ENCODE measurements at places on chromosomes 2 and 18.

DNA sequence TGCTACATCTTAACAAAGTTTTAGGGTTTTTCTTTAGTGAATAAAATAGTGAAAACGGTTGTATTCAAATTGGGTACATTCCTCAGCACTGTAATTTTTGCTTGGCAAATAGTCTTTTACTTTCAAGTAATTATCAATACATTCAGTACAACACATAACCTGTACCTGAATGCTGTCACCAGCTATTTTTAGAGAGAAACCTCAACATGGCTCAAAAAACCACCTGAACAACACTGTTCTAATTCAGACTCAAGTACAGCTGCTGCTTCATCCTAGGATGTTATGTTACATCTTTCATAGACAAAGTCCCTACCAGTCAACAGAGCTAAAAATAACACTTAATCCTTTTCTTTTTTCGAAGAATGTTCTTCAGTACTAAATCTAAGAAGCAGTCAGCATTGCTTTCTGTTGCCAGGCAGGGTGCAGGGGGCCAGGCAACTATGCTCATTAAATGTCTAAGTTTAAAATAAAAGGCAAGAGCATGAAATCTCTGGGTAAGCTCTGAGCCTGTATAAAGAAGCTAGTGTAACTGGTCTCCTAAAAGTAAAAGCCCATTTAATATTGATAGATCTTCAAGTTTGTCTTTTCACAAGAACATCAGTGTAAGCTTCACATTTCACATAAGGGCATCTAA lies 20.5 kb downstream of the PDIA6 start:
- DNase-seq: no peak

GRCh38 chr2:120989512-120990441 lies 254.1 kb downstream of the GLI2 start:
- DNase-seq: no peak

GRCh38 chr2:78546843-78547242 lies 478.7 kb upstream of the REG3G start:
- no peak for DNase-seq

DNA sequence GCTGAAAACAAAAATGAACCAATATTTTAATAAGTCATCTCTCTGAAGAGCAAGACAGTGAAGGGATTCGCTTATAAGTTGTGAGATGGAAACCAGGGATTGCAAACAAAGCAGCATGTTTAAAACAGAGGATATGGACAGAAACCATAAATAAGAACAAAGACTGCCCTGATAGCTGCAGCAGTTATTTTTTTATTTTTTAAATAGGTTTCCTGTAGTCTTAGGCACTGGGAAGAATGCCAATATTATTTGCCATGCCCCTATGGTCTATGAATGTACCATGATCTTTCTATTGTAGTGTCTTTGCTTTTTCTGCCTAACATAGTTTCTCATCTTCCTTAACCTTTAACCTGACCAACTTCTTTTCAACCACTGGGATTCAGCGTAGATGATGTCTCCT lies 1334.0 kb upstream of the NRXN1 start:
- DNase-seq: no peak

DNA sequence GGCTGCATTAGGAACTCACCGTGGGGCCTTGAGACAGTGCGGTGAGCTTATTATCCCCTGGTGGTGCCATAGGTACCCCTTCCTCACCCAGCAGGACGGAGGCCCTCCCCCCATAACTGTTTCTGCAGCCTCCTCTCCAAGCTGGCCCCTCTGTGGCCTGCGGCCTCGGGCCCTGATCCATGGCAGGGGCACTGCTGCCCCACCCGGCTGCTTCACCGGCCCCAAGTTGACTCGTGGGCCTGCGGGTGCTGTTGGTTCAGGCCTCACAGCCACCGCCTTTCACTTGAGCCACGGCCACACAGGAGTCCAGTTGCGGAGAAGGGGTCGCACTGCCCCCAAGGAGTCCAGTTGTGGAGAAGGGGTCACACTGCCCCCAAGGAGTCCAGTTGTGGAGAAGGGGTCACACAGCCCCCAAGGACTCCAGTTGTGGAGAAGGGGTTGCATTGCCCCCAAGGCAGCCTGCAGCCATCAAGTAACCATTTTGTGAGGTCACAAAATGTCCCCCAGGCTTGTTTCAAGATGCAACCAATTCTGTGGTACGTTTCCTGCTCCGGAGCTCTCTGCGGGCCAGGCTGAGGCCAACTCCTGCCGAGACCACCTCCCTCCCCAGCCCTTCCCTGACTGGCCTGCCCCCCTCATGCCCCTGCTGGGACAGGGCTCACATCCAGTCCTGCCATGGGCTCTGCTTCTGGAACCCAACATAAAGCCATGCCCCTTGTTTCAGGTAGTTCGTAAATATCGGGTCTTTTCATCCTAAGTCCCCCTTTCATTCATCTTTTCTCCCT lies 4.6 kb downstream of the LRRFIP1 start:
- DNase-seq: no peak

DNA sequence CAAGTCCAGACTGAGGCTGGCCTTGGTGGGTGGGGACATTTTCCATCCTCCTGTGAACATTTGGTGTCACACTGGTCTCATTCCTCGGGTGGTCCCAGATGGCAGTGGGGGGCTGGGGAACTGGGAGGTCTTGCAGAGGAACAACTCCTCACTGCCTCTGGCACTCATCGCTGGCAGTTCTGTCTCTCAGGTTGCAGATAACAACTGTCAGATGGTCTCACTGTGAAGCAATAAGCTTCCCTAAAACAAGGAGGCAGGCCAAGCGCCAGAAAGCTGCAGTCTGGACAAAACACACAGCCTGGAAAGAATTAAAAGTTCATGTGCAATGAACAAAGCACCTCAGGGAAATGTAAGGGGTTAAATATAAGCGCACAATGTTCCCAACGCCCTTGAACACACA lies 78.1 kb downstream of the IRS1 start:
- no peak for DNase-seq

- no peak for DNase-seq
Observed at GRCh38 chr2:120992791-120993555, 257.3 kb downstream of the GLI2 start.

DNA sequence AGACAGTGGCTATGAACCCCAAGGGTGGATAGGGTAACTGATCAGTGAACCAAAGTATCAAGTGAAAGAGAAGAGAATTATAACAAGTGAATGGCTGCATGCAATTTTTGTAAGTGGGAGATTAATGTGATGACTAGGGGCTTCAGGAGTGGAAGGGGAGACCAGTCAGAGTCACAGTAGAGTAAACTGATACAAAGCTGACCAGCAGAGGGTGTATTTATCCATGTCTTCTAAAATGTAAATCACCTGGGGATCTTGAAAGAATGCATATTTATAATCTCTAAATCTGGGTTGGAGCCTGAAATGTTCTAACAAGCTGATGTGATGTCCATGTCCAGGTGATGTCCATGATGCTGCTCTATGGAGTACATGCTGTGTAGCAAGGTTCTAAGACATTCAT lies 1351.3 kb upstream of the CHAC2 start:
- no peak for DNase-seq

DNA sequence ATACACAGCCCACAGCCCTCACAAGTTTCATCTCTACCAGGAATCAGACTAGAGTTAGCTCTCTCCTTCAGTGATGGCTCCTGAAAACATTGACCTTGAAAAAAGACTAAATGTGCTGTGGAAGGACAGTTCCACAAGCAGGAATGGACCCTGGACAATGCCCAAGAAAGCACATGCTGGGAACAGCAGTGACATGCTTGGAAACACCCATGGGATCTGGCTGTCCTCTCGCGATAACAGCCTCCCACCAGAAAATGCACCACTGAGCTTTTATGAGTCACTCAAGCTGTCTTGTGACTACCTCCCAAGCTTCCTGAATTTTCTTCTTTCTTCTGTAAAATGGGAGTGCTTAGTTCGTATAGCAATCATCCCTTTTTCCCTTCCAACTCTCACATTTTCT lies 269.2 kb downstream of the LRATD1 start:
- DNase-seq: no peak

DNA sequence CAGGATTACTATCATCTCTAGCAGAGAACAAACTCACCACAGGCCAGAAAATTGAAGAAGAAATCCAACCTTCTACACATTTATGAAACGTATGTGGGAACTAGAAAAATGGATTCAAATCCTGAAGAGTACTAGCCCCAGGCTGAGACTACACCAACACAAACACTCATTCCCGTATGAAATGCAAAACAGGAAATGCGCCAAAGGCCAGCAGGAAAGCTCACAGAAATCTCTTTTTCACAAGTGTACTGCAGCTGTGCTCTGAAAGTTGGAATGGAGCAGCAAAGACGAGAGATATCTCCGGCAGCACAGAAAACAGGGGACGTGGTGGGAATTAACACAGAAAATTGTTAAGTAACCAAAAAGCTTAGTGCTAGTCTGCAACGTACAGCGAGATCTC lies 913.5 kb downstream of the TDRD15 start:
- no peak for DNase-seq

GRCh38 chr2:166238176-166238575 lies 110.4 kb upstream of the SCN1A start:
- no peak for DNase-seq

DNA sequence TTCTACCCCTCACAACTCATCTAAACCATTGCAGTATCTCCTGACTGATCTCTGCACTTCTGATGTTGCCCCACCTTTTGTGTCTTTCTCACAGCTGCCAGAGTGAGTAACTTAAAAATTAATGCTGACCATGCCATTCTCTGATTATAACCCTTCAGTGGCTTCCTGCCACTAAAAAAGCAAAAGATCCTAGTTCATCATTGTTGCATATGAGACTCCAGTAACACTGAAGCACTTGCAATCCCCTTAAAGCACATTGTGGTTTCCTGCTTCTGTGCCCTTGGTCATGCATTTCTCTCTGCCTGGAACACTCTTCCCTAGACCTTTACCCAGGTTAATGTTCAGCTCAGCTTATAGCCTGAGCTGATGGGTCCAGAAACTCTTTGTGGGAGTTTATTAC lies 95.1 kb upstream of the WDSUB1 start:
- DNase-seq: no peak

GRCh38 chr2:37652199-37652640 lies 19.2 kb downstream of the CDC42EP3 start:
- no peak for DNase-seq

DNA sequence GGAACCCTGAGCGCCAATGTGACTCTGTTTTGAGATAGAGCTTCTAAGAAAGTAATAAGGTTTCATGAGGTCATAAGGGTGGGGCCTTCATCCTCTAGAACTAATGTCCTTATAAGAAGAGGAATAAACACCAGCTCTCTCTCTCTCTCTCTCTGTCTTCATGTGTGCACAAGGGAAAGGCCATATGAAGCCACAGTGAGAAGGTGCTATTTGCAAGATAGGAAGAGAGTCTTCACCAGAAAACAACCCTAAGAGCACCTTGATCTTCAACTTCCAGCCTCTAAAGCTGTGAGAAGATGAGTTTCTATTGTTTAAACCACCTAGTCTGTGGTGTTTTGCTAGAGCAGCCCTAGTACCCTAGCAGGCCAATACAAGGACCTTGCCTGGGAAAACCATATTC lies 55.8 kb downstream of the DOCK10 start:
- DNase-seq: no peak

DNA sequence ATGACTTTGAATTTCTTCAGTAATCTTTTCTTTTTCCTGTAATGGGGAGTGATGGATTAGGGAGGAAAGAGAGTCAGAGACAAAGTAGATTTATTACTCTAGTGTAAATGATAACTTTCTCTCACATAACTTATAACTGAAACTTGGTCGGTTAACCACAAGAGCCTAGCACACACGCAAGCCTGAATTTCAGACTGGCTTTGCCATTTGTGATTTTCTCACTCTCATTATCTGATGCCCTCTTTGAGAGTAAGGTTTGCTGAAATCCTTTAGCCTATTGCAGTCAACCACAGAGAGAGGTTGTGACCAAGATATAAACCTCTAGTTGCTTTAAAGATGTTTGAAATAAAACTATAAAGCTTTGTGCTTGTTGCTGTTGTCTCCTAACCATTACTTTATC lies 117.9 kb upstream of the NETO1 start:
- DNase-seq: no peak

- no peak for DNase-seq
Observed at GRCh38 chr18:39591649-39592048, 2026.1 kb upstream of the CELF4 start.

- DNase-seq: no peak
Observed at GRCh38 chr2:98188351-98189046, 101.5 kb downstream of the VWA3B start.

- DNase-seq: no peak
Observed at GRCh38 chr2:132804051-132804450, 134.0 kb upstream of the LYPD1 start.

DNA sequence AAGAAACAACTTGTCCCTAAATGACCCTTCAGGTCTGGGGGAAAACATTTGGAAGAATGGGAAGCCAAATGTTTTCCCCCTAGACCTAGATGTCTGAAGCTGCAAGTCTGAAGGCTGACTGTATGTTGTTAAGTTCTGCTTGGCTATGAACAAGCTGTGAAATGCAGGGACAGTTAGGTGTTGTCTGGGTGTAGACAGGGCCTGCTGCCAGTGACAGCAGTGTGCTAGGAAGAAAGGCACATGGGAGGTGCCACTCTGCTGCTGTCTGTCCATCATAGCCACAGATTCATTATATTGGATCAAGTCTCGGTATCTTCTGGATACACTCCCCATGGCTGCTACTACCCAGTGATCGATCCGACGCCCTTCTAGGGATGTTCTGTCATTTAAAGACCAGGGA lies 265.9 kb upstream of the PXDN start:
- no peak for DNase-seq

DNA sequence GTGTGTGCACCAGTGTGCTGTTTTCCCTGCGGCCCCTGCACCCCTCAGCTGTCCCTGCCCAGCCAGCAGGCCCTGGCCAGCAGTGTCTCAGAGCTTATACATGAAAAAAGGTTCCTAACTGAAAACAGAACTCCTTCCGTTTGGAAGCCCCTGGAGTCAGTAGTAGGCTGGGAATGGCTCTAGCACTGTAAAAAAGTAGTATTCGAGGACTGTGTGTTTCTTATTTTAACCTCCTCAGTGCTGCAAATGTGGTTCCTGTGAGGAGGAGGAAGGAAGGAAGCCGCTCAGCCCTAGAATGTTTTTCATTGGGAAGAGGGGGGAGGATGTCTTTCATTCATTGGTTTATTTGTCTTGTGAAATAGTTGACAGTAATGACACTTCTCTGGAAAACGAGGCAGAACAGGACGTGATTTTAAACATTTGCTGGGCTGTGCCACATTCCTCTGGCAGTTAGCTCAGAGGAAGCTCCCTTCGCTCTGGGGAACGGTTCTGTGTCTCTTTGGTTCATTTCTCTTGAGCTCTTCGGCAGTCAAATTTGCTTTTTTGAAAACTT lies 103.5 kb downstream of the SPTBN1 start:
- DNase-seq: no peak

GRCh38 chr2:20227894-20228505 lies 3.1 kb upstream of the SDC1 start:
- no peak for DNase-seq

DNA sequence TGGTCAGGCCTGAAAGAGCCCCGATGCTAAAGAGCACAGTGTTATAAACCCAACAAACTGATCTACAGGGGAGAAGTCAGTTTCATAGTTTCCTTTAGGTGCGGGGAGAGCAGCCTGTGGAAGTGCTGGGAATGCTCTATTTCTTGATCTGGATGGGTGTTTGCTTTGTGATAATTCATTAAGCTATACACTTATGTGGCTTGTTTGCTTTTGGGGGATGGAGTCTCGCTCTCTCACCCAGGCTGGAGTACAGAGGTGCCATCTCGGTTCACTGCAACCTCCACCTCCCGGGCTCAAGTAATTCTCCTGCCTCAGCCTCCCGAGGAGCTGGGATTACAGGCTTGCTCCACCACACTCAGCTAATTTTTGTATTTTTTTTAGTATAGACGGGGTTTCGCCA lies 30.1 kb upstream of the CEP68 start:
- no peak for DNase-seq

- no peak for DNase-seq
Observed at GRCh38 chr2:155679647-155680046, 652.9 kb downstream of the NR4A2 start.

GRCh38 chr2:241479026-241479898 lies 29.1 kb downstream of the STK25 start:
- no peak for DNase-seq
